ENCODE measurements at places on chromosomes 6 and 20. TPM values are rescaled to one million over a fixed set of nuclear protein-coding genes. Genes with fewer than 3 reads are reported as not detected.

GRCh38 chr6:54053881-54054391 is 57.3 kb upstream of the MLIP start:
- DNase-seq = peak; percentile 68
- peaks cover 15% of the 10 kb centered on the region for H3K4me1 ChIP-seq
- 0 out of 2 replicates have a peak overlapping the region, but pooled peaks have one; percentile 10 for H3K4me3 ChIP-seq
- H3K36me3 ChIP-seq = no peaks in the 10 kb centered on the region

DNA sequence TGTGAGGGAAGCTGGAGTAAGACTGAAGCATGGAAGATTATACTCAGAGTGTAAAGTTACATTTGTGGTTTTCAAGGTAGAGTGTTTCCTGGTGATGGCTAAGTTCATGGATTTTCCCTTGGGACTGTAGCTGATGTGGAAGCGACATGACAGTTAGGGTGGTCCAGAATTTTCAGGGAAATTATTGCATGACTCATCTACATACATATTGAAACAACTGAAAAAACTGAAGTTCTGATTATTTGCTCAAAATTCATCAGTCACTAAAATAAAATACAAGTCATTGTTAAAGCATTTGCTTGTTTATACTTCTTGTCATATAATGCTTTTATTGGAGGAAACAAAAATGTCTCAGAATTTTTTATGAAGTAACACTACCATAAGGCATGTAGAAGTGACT is 700.0 kb downstream of the RFPL4B start:
- H3K36me3 ChIP-seq = no peaks in the 10 kb centered on the region
- peaks cover 6% of the 10 kb centered on the region for H3K4me1 ChIP-seq
- no peak for DNase-seq
- no peak overlapping the region for H3K4me3 ChIP-seq

- H3K27ac ChIP-seq = no peak overlapping the region
- H3K4me3 ChIP-seq = no peak overlapping the region
- H3K27me3 ChIP-seq = no peaks in the 10 kb centered on the region
- H3K36me3 ChIP-seq = no peaks in the 10 kb centered on the region
- peak; percentile 50 for DNase-seq
Observed at GRCh38 chr20:50215926-50216325, 25.3 kb downstream of the CEBPB start.

- H3K27ac ChIP-seq = no peak overlapping the region
- no peaks in the 10 kb centered on the region for H3K27me3 ChIP-seq
- peaks cover 3% of the 10 kb centered on the region for H3K36me3 ChIP-seq
- DNase-seq = no peak
- no peak overlapping the region for H3K4me3 ChIP-seq
Observed at GRCh38 chr6:149806127-149806526, 56.6 kb downstream of the PCMT1 start.

GRCh38 chr20:38299963-38300362 is 4.0 kb upstream of the BPI start:
- peak overlapping the region; percentile 35 for H3K27ac ChIP-seq
- peak; percentile 72 for DNase-seq
- 0 out of 2 replicates have a peak, but pooled peaks cover 4% of the 10 kb centered on the region for H3K27me3 ChIP-seq
- H3K4me1 ChIP-seq = peaks cover 14% of the 10 kb centered on the region

- H3K27me3 ChIP-seq = no peaks in the 10 kb centered on the region
- peaks cover 42% of the 10 kb centered on the region for H3K4me1 ChIP-seq
- peak; percentile 71 for DNase-seq
- H3K27ac ChIP-seq = peak overlapping the region; percentile 63
- no peak overlapping the region for H3K4me3 ChIP-seq
Observed at GRCh38 chr20:10861619-10862018, 187.8 kb upstream of the JAG1 start.

The HSPA12B gene
- not detected for total RNA-seq

- H3K4me3 ChIP-seq = no peak overlapping the region
- H3K4me1 ChIP-seq = no peaks in the 10 kb centered on the region
- DNase-seq = no peak
Observed at GRCh38 chr20:18721551-18722115, 92.0 kb upstream of the SCP2D1 start.

GRCh38 chr6:45488889-45489288 is 111.2 kb upstream of the SUPT3H start:
- no peak overlapping the region for H3K4me3 ChIP-seq
- H3K4me1 ChIP-seq = no peaks in the 10 kb centered on the region
- H3K27me3 ChIP-seq = no peaks in the 10 kb centered on the region
- no peak for DNase-seq
- no peaks in the 10 kb centered on the region for H3K36me3 ChIP-seq

The FNDC1 gene
- total RNA-seq = not detected

DNA sequence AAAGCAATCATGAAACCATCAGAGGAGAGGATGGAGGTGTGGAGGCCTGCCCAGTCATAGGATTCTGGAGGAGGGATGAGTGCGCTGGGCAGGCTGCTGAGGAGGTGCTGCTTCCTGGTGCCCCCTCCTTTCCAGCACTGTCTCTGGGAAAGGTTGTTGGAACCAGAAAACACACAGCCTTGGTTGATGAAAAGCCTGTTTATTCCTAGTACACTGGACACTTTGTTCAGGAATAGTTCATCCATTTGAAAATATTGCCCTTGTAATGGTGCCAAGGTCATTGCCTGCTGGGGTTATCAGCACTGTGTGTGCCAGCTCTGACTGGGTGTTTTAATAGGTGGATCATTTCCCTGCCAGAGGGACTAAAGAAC is 83.7 kb upstream of the ARMC2 start:
- H3K36me3 ChIP-seq = no peaks in the 10 kb centered on the region
- no peak for DNase-seq
- H3K4me3 ChIP-seq = no peak overlapping the region
- no peak overlapping the region for H3K27ac ChIP-seq
- H3K4me1 ChIP-seq = no peaks in the 10 kb centered on the region

DNA sequence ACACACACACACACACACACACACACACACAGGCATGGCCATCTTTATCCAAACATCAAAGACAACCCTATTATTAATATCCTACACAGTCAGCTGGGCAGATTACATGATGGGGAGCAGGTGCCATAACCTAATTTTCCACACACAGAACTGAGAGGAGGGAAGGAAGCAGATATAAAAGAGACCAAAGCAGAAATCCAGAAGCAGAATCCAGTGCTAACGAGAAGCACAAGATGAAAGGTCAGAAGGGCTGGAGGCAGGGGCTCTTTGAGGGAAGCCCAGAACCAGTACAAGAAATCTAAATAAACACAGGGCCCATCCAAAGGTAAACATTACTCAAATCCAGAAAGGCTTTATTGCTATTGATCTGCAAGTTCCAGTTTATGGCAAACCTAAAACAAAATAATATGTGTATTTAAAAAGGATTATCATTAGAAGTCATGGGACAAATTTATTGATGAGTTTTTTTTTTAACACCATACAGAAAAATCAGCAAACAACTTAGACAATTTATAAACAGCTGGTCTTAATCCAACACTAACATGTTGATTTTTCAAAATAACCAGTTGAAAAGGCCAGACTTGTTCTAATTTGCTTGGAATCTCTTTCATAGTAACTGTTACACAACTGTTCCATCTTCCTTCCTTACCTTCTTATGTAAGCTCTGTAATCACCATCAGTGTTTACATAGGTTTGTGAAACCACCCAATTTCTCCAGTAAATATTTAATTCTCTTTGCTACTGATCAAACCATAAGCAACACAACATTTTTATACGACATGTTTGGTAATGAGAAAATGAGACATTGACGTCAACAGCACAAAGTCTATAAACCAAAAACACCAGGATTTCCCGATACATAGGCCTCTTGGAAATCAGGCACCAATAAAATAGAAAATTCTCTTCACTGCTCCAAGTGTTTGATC is 34.2 kb downstream of the SLC23A2 start:
- DNase-seq = no peak
- H3K4me1 ChIP-seq = no peaks in the 10 kb centered on the region
- H3K27ac ChIP-seq = no peak overlapping the region
- no peaks in the 10 kb centered on the region for H3K27me3 ChIP-seq
- peaks cover 11% of the 10 kb centered on the region for H3K36me3 ChIP-seq
- H3K4me3 ChIP-seq = no peak overlapping the region

DNA sequence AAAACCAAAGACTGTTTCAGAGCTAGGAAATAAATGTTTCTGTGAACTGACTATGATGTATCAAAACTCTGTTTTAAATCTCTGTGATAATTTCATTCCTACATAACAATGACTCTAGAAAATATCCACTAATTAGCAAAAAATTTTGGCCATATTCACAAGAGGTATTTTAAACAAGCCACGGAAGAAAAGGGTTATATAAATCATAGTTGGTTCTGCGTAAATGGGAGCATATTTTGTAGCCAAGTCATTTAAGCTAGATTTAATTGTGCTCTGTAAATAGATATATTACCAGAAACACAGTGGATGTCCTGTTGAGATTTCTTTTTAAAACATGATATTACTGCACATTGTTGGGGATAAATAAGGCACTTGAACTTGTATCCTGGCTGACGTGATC is 416.5 kb upstream of the PLCB4 start:
- H3K27ac ChIP-seq = no peak overlapping the region
- peaks cover 10% of the 10 kb centered on the region for H3K27me3 ChIP-seq
- no peaks in the 10 kb centered on the region for H3K4me1 ChIP-seq
- H3K4me3 ChIP-seq = no peak overlapping the region

The REV3L gene
- total RNA-seq = 22.9 TPM

DNA sequence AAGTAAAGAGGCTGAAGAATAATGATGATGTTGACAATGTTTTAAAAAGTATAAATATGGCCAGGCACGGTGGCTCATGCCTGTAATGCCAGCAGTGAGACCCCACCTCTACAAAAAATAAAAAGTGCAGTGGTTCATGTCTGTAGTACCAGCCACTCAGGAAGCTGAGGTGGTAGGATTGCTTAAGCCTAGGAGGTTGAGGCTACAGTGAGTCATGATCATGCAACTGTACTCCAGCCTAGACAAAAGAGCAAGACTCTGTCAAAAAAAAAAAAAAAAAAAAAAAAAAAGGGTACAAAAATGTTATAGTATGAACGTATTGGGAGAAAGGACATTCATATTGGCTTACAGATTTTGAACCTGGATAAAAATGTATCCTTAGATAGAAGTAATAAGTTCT is 543.1 kb upstream of the IRAK1BP1 start:
- no peak overlapping the region for H3K27ac ChIP-seq
- no peak overlapping the region for H3K4me3 ChIP-seq

DNA sequence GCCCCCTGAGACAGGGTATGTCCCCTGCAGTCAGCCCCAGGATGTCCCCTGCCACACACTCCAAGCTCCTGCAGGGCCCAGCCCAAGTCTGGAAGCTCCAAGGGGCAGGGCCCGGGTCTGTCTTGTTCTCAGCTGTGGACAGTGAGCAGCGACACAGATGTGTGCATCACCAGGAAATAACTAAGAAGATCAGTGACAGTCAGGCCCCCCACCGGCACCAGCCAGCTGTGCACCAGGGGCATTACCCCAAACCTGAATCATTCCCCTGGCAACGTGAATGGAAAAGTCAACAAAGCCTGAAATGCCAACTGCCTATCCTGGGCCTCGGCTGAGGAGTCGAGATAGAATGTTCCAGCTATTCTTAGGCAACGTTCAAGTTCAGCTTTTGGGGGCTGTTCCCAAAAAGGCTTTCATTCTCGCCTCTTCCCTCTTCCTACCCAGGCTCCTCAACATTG is 105.0 kb downstream of the PREX1 start:
- H3K27me3 ChIP-seq = no peaks in the 10 kb centered on the region
- H3K36me3 ChIP-seq = no peaks in the 10 kb centered on the region
- no peak overlapping the region for H3K4me3 ChIP-seq
- no peak for DNase-seq

The SPATA25 gene
- 6.3 TPM for total RNA-seq

DNA sequence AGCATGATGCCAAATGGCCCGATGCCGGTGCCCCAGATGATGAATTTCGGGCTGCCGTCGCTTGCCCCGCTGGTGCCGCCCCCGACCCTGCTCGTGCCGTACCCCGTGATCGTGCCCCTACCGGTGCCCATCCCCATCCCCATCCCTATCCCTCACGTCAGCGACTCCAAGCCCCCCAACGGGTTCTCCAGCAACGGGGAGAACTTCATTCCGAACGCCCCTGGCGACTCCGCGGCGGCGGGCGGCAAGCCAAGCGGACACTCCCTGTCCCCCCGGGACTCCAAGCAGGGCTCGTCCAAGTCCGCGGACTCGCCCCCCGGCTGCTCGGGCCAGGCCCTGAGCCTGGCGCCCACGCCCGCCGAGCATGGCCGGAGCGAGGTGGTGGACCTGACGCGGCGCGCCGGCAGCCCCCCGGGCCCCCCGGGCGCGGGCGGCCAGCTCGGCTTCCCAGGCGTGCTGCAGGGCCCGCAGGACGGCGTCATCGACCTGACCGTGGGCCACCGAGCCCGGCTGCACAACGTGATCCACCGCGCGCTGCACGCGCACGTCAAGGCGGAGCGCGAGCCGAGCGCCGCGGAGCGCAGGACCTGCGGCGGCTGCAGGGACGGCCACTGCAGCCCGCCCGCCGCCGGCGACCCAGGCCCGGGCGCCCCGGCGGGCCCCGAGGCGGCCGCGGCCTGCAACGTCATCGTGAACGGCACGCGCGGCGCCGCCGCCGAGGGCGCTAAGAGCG is 144.6 kb downstream of the SOBP start:
- no peaks in the 10 kb centered on the region for H3K27me3 ChIP-seq
- H3K4me1 ChIP-seq = no peaks in the 10 kb centered on the region
- H3K4me3 ChIP-seq = no peak overlapping the region
- no peak overlapping the region for H3K27ac ChIP-seq
- no peaks in the 10 kb centered on the region for H3K36me3 ChIP-seq

- no peak for DNase-seq
- H3K27ac ChIP-seq = no peak overlapping the region
- H3K4me3 ChIP-seq = no peak overlapping the region
- peaks cover 11% of the 10 kb centered on the region for H3K36me3 ChIP-seq
Observed at GRCh38 chr6:33634946-33635345, 13.8 kb downstream of the ITPR3 start.

The RAET1L gene
- total RNA-seq = 2.8 TPM

- no peak for DNase-seq
- no peaks in the 10 kb centered on the region for H3K27me3 ChIP-seq
Observed at GRCh38 chr6:111727041-111727440, 121.4 kb upstream of the TRAF3IP2 start.

The DNMT3B gene
- total RNA-seq = 8.0 TPM

DNA sequence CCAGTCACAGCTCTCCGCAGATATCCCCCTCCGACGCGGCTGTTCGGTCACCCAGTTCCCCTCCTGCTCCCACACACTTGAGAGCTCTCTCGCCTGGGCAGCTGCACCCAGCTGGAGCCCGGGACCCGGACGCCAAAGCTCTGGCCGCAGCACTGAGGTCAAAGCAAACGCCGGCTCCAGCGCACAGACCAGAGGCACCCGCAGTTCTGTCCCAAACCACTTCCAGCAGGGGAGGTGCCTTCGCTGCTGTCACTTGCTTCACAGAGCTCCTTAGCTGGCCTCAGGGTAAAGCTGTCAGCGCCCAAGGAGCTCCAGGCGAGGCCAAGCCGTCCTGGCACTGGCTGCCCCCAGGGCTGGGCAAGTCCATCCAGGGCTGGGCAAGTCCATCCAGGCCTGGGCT is 27.9 kb downstream of the SLC2A4RG start:
- no peak overlapping the region for H3K4me3 ChIP-seq
- H3K4me1 ChIP-seq = no peaks in the 10 kb centered on the region
- H3K27ac ChIP-seq = no peak overlapping the region
- H3K36me3 ChIP-seq = no peaks in the 10 kb centered on the region

The BMP7 gene
- total RNA-seq = 0.13 TPM

The IBTK gene
- 25.9 TPM for total RNA-seq

The C6orf163 gene
- 2.0 TPM for total RNA-seq
